NCI-H2081 treated with DMSO at 0.1 percent for 48 hours (cell line): ENCODE measurements at places on chromosomes 2 and 18.

DNA sequence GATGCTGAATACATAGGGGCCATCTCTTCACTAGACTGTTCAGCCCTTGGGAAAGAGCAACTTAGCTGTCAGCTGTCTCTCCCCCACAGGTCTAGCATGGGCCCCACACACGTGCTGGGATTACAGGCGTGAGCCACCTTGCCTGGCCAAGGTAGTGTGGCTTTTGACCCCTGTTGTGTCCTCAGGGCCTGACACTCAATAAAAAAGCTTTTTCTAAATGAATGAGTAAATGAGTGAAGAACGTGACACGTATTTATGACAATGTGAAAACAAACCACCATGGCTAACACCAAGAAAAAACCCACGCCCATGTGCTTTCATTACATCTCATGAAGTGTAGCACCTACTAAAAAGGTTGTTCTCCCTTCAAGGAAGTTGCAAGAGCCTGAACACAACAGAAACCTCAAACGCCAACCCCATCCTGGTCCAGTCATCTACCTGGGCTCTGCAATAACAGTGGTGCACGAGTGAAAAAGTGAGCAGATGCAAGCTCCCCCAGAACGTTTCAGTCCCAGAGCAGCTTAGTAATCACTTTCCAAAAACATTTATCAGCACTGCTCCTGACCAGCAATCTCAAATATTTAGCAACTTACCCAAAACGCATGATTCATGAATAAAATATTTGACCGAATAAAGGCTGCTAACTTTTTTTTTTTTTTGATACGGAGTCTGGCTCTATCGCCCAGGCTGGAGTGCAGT, 3.4 kb downstream of the WDFY1 start:
- DNase-seq = no peak

DNA sequence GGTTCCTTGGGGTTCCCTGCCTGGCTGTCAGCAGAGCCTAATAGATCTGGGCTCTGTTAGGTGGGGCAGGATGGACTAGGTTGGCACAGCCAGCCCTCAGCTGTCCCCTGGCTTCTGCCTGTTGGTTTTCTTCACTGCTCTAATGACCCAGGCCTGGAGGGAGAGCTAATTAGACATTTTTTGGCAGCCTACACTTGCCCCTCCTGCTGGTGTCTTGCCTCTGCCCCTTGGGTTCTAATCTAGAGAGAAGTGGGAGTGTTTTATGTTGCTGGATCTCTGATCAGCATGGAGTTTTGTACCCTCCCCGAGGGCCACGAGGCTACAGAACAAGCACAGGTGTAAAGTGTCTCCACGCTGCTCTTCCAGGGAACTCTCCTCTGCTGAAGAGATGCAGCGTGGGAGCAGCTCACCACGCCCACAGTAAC, 199.4 kb upstream of the RASGRP3 start:
- no peak for DNase-seq

DNA sequence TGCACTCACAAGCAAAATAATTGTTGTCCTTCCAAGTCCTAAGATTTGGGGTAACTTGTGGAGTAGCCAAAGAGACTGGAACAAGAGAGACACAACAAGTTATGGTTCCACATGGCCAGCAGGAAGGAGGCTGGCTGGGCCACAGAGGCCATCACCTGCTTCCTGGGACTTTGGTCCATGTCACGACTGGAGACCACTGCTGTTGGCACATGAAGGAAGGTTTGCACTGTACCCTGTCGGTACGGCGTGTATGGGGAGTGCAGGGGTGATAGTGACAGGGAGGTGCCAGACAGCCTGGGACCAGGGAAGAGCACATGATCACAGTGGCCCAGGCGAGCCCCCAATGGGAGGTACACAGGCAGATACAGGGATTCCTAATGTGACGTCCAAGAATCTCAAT, 15.5 kb downstream of the SLC66A2 start:
- no peak for DNase-seq

DNA sequence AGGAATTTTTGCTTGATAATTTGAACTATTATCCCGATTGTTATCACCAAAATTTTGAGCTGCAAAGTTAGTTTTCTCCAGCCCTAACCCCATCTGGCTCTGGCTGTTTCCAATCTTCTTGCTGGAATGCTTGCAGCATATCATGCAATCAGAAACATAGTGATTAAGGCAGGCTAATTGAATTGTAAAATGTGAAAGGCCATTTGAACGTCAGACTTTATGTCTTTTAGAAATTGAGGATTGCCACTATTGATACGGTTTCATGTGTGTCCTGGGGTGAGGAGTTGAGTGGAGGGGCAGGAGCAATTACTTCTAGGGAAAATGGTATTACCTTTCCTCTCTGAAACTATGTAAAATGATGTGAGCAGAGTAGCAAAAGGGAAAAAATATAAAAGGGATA, 1674.5 kb upstream of the LRRTM1 start:
- DNase-seq = no peak

GRCh38 chr2:66587216-66587615, 152.3 kb downstream of the MEIS1 start:
- DNase-seq = no peak

DNA sequence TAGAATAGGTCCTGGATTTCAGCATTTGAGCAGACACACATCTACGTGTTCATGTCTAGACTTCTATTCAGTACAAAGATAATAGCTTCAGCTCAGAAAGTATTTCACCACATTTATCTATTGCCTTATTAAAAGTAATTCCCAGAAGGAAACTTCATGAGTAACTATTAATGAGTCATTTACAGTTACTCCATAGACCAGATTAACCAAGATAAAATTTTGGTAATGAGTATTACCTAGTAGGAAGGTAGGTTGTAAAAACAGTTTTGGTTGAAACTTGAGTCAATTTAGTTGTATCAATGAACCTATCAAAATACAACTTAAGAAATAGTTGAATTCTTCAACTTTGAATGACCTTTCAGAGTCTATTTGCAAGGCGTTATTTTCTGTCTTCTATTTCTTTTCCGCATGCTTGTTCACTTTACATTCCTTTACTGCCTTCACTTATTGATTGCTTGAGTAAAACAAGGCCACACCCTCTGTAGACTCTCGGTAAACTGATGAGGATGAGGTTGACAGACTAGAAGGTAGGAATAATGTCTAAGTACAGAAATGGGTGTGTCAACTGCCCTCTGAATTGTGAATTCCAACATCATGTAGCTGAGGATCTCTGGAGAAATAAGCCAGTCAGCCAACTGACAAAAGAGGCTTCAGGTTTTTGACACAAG, 1165.6 kb upstream of the ZEB2 start:
- no peak for DNase-seq

DNA sequence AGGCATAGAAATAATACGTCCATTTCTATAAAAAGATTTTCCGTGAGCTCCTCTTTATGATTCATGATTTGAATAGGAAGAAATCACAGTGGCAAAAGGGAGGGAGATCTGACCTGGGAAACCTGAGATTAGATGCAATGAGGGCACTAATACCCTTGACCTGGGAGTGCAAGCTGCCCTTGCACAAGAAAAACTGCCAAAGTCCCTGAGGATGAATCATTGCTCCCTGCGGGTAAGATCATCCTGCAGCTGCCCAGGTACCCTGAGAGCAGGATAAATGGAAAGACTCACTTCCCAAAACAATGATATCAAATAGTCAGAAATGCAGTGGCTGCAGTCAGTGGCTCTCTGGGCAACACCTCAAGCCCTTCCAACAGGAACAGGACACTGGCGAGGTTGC, 11.6 kb downstream of the FHL2 start:
- DNase-seq = no peak

DNA sequence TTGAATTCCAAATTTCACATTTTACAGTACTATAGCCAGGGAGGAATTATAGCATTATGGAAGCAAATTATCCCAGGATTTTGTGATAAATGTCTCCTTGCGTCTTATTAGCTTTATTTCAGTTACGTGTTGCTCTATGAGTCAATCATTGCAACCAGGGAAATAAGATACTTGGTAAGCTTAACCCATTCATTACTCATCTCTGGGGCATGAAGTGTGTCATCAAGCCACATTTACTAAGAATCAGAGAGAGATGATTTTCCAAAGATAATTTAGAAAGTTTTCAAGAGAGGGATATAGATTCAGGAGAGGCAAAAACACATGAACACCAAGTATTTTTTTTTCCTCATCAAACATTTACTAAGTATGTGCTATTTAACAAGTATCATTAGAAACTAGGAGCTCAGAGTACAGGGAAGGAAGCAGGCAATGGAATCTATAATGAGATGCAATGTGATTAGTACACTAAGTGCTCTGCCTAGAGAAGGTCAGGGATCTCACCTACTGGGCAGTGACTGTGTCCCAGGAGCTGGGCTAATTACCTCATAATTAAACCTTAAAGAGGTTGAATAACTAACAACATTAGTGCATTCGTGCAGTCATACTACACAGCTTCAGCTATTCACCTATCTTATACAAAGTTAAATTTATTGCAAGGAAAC, 217.8 kb upstream of the NXPH2 start:
- DNase-seq = no peak

GRCh38 chr2:5974477-5974876, 282.3 kb downstream of the SOX11 start:
- DNase-seq = no peak

DNA sequence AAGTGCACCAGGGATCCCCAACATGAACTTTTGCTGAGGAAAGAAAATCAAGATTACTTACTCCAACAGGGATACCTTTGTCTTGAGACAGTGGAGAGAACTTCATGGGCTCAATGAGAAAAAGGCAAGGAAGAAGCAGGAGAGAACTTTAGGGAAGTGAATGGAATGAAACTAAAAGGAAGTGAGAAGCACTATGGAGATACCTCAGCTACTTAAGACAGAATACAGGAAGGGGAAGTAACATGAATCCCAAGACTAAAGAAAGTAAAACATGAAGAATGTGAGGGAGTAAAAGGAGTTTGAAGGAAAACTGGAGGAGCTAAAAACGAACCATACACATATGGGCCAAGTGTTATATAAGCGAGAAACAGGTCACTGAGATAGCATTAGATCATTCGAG, 32.4 kb upstream of the ACTR3 start:
- no peak for DNase-seq

DNA sequence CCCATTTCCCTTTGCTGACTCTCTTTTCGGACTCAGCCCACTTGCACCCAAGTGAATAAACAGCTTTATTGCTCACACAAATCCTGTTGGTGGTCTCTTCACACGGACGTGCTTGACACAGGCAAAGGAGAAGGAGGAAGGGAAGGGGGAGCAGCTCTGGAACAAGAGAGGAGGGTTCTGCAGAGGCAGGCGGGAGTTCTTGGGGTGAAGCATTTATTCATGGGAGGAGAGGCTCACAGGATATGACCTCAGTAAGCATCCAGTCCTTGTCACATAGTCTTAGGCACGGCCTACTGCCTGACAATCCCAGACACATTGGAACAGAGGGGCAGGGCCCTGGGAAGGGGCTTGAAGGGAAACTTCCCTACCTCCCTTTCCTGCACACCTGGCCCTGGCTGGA, 171.7 kb upstream of the HS6ST1 start:
- DNase-seq = no peak

GRCh38 chr18:63131106-63131958, 188.2 kb downstream of the BCL2 start:
- DNase-seq = no peak

GRCh38 chr2:727071-727470, 49.9 kb upstream of the TMEM18 start:
- no peak for DNase-seq

GRCh38 chr18:63368611-63369010, 1.6 kb upstream of the KDSR start:
- DNase-seq = no peak

GRCh38 chr18:61216051-61216450, 117.2 kb upstream of the CDH20 start:
- no peak for DNase-seq

DNA sequence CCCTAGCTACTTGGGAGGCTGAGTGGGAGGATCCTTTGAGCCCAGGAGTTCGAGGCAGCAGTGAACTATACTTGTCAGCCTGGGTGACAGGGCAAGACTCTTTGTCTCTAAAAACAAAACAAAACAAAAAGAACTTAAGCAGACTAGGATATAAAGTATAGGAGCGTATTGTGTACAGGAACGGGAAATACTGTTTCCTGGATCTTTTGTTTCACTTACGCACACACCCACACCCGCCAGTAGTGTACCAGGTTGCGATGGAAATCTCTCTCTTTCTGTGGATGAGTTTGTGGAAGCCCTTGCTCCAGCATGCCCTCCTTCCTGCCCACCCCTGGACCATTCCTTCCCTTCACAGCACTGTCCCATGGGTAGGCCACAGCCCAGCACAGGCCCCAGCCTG, 136.3 kb downstream of the RPIA start:
- DNase-seq = no peak

DNA sequence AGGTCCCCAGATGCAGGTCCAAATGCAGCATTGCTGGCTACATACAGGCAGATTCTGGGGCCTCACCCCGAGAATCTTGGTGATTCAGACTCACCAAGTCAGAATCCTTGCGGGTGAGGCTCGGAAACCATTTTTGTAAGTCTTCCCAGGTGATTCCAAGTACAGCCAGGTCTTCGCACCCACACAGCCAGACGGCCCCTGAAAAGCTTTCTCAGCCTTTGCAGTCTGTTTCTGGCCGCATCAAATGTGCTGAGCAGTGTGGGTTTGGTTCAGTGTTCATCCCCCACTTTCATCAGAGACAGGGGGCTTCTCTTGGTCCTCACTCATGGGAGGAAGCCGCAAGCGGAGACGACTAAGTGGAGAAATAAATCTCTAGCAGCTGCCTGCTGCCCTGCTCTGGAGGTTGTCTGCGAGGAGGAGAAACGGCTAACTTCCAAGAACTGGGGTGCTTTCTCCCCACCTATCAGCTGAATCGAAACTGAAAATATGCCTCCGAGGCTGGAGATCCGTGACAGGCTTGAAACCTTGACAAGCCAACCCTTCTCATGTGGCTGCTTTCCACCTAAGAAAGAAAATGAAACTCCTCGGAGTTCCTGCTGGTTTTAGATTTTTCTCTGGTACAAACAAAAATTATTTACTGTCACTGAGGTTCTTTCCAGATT, 8.9 kb upstream of the TMEM185B start:
- DNase-seq = no peak
